ENCODE measurements at places on chromosomes 1 and 21.

DNA sequence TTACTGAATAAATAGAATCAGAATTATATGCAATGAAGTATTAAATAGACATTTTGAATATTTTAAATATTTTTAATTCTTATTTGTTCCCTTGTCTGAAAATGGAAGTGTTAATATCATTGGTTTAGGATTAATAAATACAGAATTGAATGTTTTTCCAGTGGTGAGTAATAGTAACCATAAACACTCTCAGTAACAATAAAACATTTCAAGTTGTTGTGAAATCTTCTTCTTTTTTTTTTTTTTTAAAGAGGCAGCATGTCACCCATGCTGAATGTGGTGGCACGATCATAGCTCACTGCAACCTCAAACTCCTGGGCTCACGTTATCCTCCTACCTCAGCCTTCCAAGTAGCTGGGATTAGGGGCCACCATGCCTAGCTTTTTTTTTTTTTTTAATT, 86.2 kb upstream of the ZBTB18 start:
- DNase-seq = no peak

- no peak for DNase-seq
Measured at GRCh38 chr1:167230437-167230836, 9.8 kb downstream of the POU2F1 start.

DNA sequence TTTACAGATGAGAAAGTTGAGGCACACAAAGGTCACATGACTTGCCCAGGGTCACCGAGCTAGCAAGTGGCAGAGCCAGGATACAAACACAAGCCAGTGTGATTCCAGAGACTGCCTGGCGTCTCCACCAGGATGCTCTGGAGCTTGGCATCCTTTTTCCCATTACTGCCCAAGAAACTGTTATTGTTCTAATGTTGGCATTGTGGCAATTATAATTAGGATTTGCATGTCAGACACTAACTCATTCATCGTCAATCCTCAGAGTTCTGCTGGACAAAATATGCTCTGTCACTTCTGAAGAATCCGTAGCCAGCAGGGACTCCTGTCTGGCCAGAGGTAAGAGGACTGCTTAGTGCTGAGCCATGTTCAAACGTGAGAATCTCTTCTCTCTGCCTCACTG, 8.8 kb downstream of the KAZN start:
- DNase-seq = no peak

GRCh38 chr1:159800177-159800930, 1.8 kb upstream of the FCRL6 start:
- DNase-seq = no peak

DNA sequence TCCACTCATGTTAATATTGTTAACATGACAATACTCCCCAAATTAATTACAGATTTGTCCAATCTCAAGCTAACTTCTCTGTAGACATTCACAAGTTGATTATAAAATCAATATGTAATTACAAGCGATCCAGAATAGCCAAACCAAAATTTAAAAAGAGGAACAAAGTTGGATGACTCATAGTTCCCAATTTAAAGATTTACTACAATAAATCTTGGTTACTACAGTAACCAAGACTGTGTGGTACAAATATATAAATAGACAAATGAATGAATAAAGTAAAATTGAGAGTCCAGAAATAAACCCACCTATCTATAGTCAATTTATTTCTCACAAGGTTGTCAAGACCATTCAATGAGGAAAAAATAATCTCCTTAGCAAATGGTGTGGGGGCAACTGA, 7.1 kb upstream of the KRTAP10-4 start:
- no peak for DNase-seq

DNA sequence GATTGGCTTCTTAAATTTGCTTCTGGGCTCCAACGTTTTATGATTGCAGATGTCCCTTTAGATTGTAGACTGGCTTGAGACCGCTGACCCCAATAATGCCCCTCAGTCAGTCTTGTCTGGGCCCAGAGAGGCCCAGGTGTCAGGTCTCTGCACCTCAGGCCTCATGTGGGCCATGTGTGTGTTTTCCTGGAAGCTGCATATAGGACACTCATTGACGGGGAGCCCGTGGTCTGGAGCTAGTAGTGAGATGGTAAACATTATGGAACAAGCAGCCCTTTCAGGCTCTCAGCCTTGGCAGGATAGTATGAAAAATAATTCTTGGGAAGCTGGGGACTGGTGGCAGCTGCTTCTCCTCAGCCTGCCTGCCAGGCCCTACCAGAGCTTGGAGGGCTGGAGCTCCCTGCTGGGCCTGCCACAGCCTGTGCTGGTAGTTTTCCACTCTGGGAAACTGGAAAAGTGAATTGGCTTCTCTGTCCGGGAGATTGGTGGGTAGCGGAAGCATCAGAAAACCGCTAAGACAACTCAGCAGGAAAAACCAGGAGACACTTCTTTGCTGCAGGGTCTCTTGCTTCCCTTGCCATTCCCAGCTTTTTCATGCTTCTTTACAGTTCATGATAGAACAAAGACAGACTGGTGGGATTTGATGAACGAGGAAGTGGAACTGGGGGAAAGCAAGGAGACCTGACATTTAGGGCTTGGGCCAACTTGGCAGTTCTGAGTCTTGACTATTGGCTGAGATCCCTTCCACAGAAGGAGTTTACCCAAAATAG, 57.8 kb upstream of the HSD17B7 start:
- no peak for DNase-seq

- no peak for DNase-seq
Measured at GRCh38 chr1:110184446-110184845, 25.7 kb upstream of the KCNC4 start.

DNA sequence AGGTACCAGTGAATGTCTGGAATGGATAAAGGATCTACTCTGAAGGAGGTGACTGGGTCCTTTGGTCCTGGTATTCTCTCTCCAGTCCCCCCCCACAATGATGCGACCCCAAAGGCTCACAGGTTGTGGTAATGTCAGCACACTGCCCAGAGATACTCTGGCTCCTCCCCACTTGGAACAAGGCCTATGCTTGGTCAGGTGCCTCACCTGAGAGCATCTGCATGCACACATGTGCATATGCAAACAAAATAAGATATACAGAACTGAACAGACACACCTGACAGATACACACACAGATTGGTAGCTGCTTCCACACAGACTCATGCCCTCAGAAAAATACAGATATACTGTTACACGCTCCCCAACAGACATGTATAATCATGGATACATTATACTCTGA, 33.5 kb downstream of the DMAP1 start:
- DNase-seq = no peak

GRCh38 chr1:66733348-66734017, 18.8 kb upstream of the DYNLT5 start:
- no peak for DNase-seq

GRCh38 chr1:189007824-189008223, 1469.8 kb downstream of the BRINP3 start:
- no peak for DNase-seq

DNA sequence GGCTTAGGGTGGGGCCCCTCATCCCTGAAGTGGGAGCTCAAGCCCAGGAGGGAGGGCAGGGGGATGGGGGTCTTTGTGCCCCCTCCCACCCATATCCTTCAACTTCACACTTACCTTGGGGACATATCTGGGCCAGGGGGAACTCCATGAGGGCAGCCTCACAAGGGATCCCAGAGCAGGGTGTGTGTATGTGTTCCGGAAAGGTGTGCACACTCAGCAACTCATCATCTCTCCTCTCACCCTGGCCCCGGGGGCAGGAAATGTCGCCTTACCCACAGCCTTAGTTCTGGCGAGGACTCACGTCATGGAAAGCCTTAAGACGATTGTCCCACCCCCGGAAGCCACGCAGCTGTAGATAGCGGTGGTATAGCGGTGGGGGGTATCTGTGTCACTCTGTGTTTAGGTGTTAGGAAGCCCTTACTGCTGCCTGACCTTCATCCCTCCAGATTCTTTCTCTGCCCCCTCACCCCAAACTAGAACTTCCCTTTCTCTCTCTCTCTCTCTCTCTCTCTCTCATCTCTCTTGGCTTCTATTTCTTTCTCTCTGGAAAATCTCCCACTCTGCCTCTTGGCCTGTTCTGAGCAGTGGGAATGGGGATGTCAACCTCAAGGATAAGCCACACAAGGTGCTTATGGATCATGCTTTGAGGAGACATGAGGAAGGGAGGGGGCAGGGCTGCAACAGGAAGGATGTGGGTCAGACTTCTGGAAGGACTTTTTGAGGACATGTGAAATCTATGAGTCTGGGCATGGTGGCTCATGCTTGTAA, at the start of gene SH2D2A:
Gene SH2D2A (minus strand): TSS at position 288 of the 768 bp plus-strand sequence. CDS start 140 bp downstream, at position 148.
- peak; percentile 88 for DNase-seq

GRCh38 chr1:55988963-55989452, 590.4 kb downstream of the PLPP3 start:
- no peak for DNase-seq

DNA sequence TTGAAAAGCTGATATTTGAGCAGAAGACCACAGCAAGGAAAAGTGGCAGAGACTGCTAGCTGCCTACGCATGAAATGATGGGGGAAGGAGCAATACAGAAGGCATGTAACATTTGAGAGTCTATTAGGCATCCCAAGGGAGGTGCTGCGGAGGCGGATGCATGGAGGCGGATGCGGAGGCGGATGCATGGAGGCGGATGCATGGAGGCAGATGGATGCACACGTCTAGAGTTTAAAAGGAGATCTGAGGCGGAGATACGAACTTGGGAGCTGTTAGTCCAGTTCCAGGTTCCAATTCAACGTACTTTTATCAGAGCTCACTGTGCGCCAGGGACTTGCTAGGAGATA, 744 bp upstream of the DDX20 start:
- no peak for DNase-seq

- DNase-seq = no peak
Measured at GRCh38 chr1:78620666-78621065, 418 bp downstream of the IFI44L start.

DNA sequence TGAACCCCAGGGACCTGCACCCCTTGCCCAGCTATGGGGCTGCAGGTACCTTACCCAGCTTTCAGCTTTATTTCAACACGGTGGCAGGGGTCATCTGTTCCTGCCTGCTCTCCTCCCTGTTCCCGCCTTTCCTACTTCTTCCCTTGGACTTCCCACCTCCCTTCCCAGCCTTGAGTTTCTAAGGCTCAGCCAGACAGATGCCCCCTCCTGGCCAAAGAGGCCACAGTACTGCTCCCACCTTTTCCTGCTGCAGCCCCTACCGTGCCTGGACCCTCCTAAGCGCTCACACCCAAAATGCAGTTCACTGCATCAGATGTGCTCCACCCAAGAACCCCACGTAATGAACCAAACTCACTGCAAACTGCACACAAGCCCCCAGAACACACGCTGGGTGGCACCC, 7.7 kb downstream of the NOC2L start:
- DNase-seq = no peak

DNA sequence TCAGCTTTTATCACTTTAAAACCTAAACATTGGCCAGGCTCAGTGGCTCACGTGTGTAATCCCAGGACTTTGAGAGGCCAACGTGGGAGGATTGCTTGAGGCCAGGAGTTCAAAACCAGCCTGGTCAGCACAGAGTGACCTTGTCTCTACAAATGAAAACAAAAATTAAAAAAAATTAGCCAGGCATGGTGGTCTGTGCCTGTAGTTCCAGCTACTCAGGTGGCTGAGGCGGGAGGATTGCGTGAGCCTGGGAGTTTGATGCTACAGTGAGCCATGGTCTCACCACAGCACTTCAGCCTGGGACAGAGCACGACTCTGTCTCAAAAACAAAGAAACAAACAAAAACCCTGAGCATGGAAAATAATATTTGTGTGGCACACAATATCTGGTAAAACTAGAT, 143.5 kb upstream of the HNRNPU start:
- DNase-seq = no peak

GRCh38 chr1:115450501-115451040, 112.5 kb upstream of the NGF start:
- DNase-seq = no peak

GRCh38 chr1:10429868-10430215, 391 bp upstream of the CENPS start:
- peak; percentile 9 for DNase-seq

DNA sequence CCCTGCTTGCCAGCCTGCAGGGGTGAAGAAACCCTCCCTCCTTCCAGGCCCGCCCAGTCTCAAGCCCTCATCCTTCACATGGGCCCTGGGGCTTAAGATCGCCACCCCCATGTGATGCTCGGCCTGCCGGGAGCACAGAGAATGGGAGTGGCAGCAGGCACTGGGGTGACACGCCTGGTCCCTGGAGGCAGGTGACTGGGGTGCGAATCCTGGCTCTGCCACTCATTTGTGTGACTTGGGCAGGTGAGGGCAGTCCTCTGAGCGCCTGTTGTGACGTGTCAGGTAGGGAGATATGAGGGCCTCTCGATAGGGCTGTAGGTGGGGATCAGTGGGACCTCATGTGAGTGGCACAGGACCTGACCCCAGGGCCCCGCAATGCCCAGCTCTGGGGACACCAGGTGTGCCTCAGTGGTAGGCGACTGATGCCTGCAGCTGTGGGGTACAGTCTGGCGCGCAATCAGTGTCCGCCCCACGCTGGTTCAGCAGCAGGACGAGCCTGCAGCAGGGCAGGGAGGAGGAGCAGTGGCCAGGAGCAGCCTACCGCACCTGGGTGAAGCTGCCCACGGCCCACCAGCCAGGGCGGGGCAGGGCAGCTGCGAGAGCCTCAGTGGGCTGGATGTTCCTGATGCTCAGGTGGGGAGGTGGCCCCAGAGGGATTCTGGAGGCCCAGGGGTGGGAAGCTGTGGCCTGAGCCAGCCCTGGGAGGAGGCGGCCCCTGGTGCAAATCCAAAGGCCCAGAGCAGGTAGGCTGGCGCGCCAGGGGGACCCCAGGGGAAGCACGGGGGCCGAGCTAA, 6.2 kb downstream of the SH2D5 start:
- DNase-seq = no peak

DNA sequence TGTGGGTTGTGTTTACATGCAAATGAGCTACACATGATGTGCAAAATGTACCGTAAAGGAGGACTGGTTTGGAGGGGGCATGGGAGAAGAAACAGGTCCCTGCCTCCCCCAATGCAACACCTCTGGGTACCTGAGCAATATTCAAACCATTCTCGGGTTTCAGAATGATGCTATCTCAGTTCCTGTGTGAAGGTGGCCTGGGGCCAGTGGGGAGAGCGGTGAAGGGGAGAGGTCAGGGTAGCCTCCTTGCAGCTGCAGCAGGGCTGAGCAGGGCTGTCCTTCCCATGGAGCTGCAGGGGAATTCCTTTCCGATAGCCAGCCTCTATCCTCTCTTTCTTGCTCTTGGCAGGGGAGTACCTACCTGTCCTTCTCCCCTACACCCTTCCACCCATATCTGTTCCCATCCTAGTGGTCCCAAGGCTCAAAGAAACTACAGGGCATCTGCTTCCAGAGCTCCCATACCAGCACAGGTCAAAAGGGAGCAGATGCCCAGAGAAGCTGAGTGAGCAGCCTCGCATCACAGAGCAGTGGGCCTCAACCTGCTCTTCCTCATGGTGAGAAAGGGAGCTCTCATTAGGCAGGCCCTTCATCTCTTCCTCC, 11.9 kb downstream of the MEF2D start:
- DNase-seq = no peak

- no peak for DNase-seq
Measured at GRCh38 chr1:87392248-87393192, 63.8 kb downstream of the LMO4 start.

GRCh38 chr1:30419831-30420230, 303.6 kb downstream of the MATN1 start:
- DNase-seq = no peak

Measured in stimulated activated CD4-positive, alpha-beta T cell treated with anti-CD3 and anti-CD28 coated beads, Interleukin-12 subunit alpha, Interleukin-12 subunit beta, amount 100 ng/mL, for 48 hours (primary cell).